ENCODE measurements at places on chromosomes 7 and 10.

- no peak for DNase-seq
Measured at GRCh38 chr10:32005050-32005449, 51.2 kb downstream of the KIF5B start.

DNA sequence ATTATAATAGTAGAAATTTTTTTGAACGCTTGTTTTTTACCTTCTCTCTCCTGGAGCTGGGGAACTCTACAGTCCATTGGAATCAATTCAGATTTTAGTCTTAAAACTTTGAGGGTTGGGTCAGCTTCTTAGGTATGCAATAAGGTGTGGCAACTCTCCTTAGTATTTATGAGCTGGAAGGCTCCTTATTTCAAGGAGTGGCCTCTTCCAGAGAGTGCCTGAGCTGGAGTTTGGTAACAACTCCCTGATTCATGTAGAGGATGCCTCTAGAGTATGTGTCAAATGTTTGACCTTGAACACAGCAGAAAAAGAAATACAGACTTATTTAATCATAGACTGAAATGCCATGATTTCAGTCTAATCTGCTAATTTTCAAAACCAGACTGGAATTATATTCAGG is 11.1 kb downstream of the CDK14 start:
- DNase-seq = no peak

- no peak for DNase-seq
Measured at GRCh38 chr7:5525271-5526099, 101.9 kb upstream of the TNRC18 start.

- no peak for DNase-seq
Measured at GRCh38 chr10:86266446-86267242, 100.0 kb downstream of the GRID1 start.

- DNase-seq = no peak
Measured at GRCh38 chr7:74217455-74218342, 7.9 kb downstream of the LAT2 start.

DNA sequence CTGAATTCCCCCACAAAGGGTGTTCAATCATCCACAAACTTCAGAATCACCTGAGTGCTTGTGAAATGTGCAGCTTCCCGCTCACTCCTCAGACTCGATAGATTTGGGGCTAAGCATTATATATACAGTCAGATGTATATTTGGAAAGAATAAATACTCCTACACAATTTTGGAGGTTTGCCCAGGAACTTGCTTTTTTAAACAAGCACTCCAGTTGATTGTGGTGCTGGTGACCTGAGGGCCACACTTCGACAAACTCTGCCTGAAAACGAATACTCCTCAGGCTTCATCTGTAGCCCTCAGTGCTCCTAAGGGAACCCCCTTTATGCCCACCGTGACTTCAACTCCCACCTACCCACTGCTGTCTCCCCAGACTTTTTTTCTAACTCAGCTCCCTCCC is 211.6 kb downstream of the INHBA start:
- no peak for DNase-seq

GRCh38 chr10:15743443-15743842 is 23.7 kb upstream of the ITGA8 start:
- no peak for DNase-seq

- DNase-seq = no peak
Measured at GRCh38 chr7:124701955-124702354, 63.6 kb downstream of the GPR37 start.

- DNase-seq = no peak
Measured at GRCh38 chr7:1950452-1951158, 280.5 kb downstream of the ELFN1 start.

DNA sequence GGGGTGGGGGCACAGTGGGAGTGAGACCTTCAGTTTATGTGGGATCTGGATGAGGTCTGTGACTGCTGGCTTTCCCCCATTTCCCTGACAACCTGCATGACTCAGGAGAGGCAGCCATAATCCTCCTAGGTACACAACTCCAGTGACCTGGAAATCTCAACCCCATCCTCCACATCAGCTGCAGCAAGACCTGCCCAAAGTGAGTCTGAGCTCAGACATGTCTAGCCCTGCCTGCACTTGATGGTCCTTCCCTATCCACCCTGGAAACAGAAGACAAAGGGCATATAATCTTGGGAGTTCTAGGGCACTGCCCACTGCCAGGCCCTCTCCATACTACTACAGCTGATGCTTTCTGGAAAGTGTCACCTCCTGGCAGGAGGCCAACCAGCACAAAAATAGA is 75.6 kb downstream of the GRM8 start:
- no peak for DNase-seq

GRCh38 chr10:43622038-43622437 is 15.8 kb downstream of the ZNF485 start:
- DNase-seq = no peak

- no peak for DNase-seq
Measured at GRCh38 chr10:23200586-23200985, 8.5 kb downstream of the PTF1A start.

GRCh38 chr10:102599565-102600327 is 44.5 kb upstream of the TRIM8 start:
- DNase-seq = no peak

GRCh38 chr7:96778263-96778662 is 68.6 kb upstream of the SEM1 start:
- no peak for DNase-seq

GRCh38 chr10:13511409-13511808 is 17.4 kb downstream of the BEND7 start:
- no peak for DNase-seq

Data from cerebellar nuclear complex (tissue), 1 donor.